ENCODE measurements at places on chromosomes 12 and 14.
A peak's percentile ranks its signal among the peaks of the same experiment; 100 is the strongest.

- DNase-seq = no peak
Measured at GRCh38 chr12:43337571-43338444, 214.2 kb downstream of the ADAMTS20 start.

- DNase-seq = peak; percentile 66
Measured at GRCh38 chr12:95548539-95549391, 2.5 kb downstream of the USP44 start.

GRCh38 chr12:98686603-98687002, 41.5 kb downstream of the APAF1 start:
- no peak for DNase-seq

DNA sequence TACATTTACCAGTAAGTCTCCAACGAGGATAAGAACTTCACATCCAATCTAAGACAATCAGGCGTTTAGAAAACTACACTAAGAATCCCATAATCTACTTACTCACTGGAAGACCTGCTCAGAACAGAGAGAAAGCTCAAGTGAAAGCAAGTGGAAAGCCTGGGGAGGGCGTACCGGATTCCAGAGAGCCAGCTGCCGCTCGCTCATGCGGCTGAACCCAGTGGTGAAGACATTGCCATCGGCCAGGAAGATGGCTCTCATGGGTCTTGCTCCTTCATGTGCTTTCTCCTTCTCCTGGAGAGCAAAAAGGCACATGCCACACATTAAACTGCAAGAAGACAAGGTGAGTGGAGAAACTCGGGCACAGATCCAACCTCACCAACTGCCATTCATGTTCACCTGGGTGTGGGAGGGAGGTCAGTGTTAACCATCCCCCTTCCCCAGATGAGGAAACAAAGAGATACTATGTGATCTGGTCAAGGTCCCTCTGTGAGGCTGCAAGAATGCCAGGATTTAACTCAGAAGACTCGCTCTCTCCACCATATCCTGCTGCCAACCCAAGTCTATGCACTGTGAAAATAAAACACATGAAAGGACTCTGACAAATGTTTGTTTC, 23.5 kb upstream of the SELPLG start:
- DNase-seq = no peak

DNA sequence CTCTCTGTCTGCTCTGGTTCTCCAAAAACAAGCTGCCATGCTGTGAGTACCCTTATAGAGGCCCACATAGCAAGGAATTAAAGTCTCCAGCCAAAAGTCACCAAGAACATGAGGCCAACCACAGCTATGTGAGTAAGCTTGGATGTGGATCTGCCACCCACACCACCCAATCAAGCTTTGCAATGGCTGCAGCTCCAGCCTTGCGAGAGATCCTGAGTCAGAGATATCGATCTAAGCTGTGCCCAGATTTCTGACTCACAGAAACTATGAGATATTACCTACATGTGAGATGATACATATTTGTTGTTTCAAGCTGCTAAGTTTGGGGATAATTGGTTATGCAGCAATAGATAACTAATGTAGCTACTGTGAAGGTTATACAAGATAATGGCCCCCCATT, 15.5 kb upstream of the TMEM233 start:
- no peak for DNase-seq

DNA sequence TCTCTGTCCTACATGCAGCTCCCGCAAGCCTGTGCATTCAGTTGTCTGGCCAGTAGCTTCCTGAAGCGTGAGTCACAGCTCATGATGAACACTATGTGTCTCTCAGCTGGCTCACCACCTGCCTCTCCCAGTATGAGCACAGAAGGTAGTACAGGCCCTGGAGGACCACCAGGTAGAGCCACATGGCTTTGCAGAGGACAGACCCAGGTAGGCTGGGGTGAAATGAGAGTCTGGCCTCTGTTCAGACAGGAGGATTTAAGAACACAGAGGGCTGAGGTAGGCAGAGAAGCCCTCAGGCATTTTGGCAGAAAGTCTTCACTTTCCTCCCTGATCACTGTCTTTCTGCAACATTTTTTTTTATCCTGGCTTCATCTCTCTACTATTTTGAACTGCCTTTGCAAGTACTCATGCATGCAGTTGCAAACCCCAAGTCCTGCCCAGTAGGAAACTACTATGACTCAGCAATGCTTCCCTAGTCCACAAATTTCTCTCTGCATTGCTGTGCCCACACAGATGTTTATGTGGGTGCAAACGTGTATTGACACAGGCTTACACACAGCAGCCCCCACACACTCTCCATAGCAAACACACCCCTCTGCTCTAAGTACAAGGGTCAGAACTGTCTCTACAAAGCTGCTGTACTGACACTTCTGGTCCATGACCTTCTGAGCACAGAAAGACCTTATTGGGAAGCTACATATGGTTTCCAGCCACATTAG, 7.2 kb upstream of the SDR9C7 start:
- no peak for DNase-seq

GRCh38 chr12:113891739-113892520, 74.2 kb downstream of the RBM19 start:
- no peak for DNase-seq

GRCh38 chr12:130179621-130180020, 17.4 kb downstream of the FZD10 start:
- no peak for DNase-seq

GRCh38 chr12:90102957-90103652, 394.5 kb upstream of the ATP2B1 start:
- DNase-seq = peak; percentile 32

GRCh38 chr14:64244279-64244678, 49.9 kb downstream of the ESR2 start:
- DNase-seq = no peak

GRCh38 chr14:97410667-97411620, 613.8 kb downstream of the VRK1 start:
- no peak for DNase-seq

DNA sequence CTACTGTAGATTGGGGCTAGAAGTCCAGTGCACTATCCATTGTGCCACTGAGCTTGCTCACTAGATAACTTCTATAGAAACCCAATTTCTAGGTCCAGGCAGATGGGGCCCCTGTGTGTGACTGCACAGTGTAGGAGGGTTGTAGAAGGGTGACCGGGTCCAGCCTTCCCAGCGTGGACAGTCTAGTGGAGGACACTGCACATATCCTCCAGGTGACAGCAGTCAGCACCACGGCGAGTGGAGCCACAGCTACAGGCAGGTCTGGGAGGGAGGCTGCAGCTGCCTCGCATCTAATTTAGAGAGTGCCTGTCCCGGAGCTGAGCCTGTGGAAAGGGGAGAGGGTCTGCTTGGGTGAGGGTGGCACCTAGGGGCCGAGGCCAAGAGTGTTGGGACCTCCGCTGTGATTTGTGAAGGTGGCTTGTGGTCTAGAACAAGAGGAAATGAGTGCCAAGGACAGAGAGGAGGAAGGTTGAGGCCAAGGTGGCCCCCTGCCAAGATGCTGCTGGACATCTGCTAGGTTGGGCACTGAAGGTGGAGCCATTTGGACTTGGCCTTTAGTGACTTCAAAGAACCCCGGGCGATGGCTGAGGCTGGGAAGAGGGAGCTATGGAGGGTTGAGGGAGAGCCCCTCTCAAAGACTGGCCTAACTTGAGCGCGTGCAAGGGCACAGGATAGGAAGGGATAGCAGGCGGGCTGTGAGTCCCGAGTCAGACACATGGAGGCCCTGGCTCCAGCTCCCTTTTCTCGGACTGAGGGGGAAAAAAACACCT, 46.0 kb upstream of the TRAF3 start:
- no peak for DNase-seq

DNA sequence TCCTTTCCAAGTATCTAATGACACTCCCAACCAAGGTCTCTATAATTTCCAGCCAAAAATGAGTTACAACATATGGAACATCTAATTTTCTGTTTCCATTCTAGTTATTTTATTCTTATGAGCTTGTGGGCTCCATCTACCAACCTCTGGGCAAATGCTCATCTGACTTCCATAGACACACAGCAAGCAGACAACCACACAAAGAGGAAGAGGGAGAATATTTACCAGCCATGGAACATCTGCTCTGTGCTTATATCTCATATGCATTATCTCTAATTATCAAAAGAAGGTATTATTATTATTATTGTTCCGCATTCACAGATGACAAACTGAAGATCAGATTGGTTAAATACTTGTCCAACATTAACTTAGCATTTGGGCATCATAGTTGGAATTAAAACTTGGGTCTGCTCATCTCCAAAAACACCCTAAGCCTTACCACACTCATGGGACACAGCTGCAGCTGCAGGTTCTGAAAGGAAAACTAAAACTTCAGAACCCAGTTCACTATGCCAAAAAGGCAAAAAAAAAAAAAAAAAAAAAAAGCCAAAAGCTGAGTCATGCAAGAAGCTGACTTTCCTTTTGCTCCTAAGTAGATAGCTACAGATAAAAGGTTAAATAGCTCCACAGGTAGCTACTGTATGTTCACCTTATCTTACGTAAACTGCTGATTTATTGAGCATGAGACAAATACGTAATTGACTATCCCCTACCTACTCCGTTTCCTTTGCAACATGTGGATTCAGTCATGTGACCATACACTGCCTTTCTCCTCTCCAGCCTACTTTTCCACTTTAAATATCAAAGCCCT, 23.6 kb upstream of the TCL1B start:
- DNase-seq = no peak

DNA sequence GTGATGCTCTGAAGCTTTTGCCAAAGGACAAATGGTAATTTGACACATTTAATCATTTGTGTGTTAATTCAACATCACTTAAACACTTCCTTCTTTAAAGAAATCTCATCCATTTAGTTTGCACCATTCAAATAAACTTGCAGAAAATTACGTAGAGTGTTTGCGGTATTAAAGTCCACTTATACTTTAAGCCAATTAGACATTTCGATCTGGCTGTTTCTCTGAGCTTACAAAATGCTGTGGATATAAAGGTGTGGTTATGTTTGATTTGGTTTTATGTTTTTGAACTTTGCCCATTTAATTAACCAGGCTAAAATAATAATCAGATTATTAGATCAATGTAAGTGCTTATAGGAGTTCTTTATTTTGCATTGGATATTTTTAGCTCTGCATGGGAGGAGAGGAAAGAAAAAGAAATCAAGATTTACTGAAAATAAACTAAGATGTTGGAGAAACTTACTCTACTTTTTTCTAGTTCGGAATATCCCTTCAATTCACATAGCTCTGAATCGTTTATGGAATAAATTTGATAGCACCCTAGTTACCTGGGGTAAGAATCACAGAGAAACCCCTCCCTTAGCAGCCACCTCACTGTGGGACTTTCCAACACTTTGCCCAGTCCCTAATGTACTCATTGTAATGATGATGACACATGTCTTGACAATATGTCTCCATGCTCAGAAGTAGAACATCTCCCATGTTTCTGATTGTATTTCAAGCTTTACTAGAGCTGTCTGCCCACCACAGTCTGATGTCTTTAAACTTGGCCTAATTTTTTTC, 268.0 kb downstream of the BTG1 start:
- DNase-seq = peak; percentile 53

DNA sequence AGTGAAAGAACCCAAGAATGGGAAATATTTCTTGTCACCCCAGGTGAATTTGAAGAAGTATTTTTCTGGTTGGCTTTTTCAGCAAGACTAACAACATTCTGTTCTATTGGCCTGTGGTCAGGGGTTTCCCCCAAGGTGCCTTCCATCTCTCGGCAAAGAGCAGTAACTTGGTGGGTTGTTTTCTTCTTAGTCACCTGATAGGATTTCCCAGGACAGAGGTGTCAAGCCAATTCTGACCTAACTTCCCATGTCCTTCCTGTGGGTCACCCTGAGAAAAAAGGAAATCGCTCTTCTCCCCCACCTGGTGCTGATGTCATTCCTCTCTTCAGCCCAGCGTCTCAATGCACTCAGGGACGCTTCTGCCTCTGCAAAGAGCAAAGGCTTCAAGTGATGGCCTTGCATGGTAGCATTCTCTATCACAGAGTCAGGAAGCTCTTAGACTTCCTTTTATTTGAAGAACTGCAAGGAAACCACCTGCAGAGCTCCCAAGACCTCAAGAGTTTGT, 16.1 kb upstream of the IFNG start:
- peak; percentile 78 for DNase-seq

DNA sequence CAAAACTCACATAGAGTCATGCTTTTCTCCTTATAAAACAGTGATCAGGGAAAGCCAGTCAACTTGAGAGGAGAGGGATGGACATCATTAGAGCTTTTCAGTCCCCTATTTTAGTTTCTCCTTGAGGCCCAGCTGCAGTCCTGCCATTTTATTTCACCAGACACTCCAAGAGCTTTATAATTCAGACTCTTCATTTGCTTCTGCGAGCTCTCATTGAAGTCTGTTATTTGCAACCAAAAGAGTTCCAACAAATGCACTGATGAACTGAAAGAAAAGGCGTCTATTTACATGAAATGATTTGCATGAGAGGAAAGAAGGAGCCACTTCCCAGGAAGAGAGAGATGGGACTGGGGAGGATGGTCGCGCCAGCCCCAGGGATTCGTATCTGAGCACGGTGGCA, 86.8 kb downstream of the NDUFA12 start:
- DNase-seq = no peak

- DNase-seq = no peak
Measured at GRCh38 chr12:108663324-108664015, 29.8 kb upstream of the SELPLG start.

GRCh38 chr12:51216642-51217041, 1.2 kb downstream of the POU6F1 start:
- DNase-seq = no peak

DNA sequence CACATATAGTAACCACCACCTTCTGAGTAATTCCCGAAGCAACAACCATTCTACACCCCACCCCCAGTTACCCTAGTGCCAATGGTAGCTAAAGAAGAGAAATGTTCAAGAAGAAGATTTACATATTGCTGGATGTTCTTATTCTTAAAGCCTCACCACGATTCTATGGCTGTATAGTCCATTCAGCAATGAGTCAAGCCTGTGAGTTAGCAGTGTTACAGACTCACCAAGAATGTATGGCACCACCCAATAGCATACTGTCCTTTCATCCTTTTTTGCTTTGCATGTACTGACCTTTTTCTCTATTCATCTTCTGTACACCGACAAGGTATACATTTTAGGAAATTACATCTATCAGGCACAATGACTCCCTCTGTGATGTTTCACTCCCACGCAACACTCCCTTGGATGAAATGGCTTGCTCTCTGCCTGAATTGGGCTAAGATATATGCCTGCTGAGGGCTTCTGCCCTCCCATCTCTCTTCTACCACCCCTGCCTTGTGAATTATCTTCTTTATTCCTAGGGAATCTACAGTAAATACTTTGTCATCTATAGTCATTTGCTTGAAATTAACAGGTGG, 945.8 kb downstream of the DIO2 start:
- no peak for DNase-seq

All from CD4-positive, alpha-beta T cell treated with Interleukin-6 at 100 ng/mL for 8 hours (primary cell).